Naive thymus-derived CD8-positive, alpha-beta T cell (primary cell): ENCODE measurements at places on chromosomes 5 and 9. TPM values are rescaled to one million over a fixed set of nuclear protein-coding genes. Genes with fewer than 3 reads are reported as not detected.
A peak's percentile ranks its signal among the peaks of the same experiment; 100 is the strongest.

- no peak for DNase-seq
Measured at GRCh38 chr5:136130581-136130980, 2.1 kb upstream of the SMAD5 start.

DNA sequence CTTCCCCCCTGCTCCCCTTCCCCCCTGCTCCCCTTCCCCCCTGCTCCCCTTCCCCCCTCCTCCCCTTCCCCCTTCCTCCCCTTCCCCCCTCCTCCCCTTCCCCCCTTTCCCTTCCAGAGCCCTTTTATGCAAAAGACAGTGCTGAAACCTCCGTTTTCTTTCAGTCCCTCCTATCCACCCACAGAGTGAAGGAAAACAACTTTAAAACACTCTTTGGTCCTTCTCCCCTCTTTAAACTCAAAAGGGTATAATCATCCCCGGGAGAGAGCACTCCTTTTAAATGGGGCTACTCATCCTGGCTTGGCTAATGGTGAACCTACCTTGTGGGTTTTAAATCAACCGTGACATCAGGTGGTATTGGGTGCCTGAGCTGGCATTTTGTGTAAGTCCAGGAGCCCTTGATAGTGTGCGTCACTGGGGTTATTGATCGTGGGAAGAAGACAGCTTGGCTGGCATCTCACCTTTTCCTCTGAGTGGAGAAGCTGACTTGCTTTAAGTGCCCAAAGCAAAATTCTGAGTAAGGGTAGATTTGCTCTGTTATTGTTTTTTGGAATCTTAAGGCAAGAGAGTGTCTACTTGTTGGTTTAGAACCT lies 2.7 kb downstream of the LARP1 start:
- peak; percentile 39 for DNase-seq

Gene EGFL7
- total RNA-seq, result 0.36 TPM

DNA sequence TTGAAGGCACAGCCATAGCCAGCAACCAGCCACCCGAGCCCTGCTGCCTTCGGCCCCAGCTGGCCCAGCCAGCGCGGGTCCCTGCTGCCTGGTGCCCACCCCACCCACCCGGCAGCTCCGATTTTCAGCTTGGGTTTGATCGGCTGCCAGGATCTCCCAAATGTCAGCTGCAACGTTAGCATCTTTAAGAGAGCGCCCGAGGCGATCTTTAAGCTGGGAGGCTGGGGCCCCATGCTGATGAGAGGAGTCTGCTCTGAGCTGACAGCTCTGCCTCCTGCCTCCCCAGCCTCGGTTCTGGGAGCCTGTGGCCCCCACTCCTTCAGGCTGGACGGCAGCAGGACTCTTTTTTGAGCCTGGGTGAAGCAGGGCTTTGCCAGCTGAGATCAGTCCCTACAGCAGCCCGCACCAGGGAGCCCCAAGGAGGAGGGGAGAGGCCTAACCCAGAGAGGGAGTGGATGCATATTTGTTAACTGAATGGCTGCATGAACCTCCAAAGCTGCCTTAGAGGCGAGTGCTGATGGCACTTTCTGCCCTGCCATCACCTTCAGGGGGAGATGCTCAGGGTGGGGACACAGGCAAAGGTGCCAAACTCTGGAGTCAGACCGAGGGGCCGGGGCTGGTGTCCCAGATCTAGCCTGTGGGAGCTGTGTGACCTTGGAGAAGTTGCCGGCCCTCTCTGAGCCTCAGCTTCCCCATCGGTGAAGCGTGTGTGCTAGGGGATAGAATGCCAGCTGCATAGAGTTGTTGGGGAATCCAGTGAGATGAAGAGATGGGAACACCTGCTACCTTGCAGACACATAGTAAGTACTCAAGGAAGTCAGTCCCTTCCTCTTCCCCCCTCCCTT lies 165.5 kb downstream of the C9orf50 start:
- DNase-seq, result no peak
